Stimulated activated CD4-positive, alpha-beta T cell treated with anti-CD3 and anti-CD28 coated beads, TNF-alpha, amount 100 ng/mL, for 24 hours (primary cell): ENCODE measurements at places on chromosomes 3 and 15.
A peak's percentile ranks its signal among the peaks of the same experiment; 100 is the strongest.

GRCh38 chr3:193835414-193835813, 242.4 kb downstream of the OPA1 start:
- DNase-seq, result no peak

DNA sequence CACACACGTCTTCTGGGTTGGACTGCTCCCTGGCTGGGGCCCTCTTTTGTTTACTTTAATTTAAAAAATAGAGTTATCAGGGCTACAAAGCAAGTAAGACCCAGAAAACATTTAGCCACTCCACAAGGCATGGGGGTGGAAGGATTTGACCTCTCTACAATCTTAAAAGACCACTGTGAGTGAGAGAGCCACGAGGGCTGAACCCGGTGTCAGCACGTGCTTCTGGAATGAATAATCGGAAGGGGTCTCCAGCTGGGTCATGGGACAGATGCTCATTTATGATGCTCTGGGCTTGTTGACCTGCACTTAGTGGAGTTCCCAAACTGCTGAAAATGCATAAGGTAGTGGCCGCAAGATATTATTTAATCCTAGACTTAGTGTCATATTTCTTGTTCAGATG, 52.4 kb downstream of the EIF4E3 start:
- DNase-seq, result no peak

GRCh38 chr3:46557814-46558183, 8.3 kb downstream of the LRRC2 start:
- DNase-seq, result no peak

- no peak for DNase-seq
Observed at GRCh38 chr3:95899494-95899893, 914.9 kb upstream of the EPHA6 start.

DNA sequence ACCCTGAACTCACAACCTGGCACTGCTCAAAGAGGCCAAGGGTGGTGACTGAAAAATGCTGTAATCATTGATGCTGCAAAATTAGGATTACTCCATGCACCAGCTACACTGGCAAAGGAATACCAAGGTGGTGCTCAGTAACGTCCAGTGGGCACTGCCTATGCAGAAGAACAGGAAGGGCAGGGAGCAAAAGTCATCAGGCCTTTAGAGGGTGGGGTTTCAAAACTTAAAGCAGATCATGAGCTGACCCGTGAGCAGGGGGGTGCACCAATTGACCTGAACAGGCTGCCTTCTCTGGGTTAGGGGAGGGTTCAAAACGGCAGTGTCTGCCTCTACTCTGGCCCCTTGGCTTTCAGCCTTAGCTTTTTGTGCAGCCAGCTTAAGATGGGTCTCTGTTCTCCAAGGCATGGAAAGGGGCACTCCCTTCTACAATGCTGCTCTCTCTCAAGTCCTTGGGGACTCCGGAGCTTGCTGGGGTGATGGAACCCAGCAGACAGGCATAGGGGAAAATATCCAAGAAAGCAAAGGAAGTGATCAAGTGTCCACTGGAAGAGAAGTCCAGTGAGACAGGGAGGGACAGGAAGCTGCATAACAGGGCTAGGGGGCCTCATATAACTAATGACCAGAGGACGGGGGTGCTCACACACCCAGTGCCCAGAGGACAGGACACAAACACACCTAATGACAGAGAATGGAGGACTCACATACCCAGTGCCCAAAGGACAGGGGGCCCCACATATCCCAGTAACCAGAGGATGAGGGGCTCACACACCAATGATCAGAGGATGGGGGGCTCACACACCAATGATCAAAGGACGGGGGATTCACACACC, 11.4 kb downstream of the RAB6B start:
- DNase-seq, result no peak

GRCh38 chr15:65414841-65415621, 7.7 kb downstream of the IGDCC4 start:
- DNase-seq, result no peak

DNA sequence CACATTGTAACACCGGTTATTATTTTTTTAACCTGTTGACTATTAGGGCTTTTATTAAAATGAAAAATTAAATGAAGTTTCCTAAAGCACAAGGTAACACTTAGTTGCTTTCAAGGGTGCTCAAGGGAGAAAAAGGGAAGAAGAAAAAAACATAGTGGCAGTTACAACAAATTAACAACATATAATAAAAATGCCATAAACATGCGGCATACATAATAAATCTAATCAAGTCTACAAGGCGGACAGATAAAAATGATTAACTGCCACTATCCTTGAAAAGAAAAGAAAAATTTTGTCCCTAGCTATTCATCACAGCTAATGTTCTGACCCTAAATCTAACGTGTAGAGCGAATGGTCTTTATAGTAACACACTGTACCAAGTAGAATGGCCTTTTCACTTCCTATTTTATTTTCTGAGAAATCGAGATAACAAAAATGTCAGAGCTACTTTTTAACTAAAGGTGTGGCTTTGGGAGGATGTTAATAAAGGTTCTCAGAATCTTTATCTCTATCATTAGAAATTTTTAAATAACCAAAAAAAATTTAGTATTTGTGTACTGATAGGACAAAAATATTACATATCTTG, 194.9 kb downstream of the FOXP1 start:
- DNase-seq, result no peak

DNA sequence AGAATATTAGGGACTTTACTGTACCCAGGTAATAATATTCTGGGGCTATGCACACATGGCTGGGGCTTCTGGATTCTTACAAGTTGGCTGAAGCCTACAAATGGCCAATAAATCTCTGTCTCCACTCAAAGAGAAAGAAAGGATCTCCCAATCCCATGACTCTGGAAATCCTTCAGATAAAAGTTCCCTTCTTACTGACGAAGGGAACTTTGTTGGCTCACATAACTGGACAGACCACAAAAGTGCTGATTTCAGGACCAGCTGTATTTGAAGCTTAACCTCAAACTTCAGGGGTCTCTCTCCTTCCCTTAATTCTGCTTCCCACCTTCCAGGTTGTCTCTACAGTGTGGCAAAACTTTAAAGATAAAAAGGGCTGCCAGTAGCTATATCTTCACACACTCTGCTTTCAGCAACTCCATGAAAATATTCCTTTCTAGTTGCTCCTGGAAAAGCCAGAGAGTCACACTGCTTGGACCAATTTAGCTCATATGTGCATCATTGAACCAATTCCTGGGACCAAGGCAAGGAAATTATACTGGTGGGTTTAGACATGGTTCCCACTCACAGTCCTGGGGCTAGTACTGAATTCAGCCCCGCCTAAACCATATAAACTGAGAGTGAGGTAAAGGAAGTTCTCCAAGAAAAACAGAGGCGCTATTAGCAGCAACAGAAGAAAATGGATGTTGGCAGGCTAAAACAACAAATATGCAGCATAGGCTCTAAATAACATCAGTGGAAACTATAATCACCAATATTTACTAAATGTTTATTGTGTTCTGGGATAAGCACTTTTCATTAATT, 290.0 kb upstream of the GADL1 start:
- DNase-seq, result no peak

DNA sequence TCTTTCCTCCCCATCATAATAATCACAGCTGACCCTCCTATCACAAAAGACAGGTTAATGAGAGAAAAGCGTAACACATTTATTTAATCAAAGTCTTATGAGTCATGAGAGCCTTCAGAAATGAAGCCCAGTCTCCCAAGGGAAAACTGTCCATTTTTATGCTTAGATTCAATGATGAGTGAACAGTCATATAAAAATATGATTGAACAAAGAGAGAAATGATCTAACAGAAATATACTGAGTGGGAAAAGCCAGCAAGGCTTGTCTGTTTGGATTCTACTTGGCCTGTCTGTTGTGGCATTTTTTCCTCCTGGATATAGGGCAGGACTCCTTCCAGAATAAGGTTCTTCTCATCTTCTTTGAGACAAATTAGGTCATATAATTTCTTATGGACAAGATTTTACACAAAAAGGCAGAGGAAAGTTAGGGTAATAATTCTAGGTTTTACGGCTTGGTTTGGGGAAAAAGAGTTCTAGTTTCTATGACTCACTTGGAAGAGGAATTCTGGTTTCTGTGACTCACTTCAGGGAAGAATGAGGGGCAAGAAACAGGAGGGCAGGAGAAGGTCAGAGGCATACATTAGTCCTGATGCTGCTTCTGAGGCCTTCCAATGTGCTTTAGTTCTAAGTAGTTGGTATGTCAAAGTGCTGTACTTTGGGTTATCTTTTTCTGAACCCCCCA, 534.2 kb downstream of the ZIC1 start:
- no peak for DNase-seq

DNA sequence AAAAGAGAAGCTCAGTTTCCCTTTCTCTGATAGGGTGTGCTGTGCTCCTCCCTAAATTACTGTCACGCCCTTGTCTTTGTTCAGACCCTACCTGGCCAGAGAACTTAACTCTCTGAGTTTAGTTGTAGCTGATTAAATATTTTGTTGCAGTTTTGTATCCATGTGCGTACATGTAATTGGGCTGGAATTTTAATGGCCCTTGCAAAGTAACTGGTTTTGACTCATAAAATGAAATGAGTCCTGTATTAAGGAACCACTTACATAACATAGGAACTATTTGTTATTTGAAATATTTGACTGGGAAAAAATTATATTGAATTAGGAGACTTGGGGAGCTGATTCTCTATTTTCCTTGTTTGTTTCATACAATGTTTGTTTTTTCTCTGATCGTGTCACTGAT, 80.2 kb downstream of the LRRK1 start:
- DNase-seq, result no peak

DNA sequence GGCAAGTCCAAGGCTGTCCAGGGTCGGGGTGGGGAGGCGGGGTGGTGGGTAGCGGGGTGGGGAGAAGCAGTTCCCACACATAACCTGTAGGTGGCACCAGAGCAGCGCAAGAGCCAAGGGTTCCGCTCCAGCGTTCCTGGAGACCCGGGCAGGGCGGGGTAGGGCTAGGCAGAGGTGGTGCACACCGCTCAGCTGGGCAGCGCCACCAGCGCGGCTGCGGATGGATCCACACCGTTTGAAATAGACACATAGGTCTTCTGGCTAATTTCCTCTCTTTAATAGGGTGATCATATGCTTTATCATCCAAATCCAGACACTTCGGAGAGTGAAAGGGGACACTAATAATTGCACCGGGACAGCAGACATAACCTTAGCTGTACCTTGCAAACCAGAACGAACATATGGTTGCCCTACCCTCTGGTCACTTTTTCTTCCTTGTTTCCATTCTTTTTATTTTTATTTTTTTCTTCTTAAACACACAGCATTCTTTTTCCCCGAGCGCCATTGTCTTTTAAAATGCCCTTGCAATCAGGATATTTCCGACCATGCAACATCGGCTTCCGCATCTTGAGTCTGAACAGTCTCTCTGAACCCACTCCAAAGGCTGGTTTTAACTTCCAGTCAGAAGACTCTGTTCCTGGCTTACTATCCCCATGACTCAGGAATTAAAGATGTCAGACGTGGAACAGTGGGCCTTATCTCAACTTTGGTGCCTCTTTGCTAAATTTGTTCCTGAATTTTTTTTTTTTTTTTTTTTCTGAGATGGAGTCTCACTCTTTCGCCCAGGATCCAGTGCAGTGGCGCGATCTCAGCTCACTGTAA, 12.5 kb upstream of the ZSCAN2 start:
- DNase-seq, result peak; percentile 83

GRCh38 chr15:26037369-26037768, 174.2 kb upstream of the ATP10A start:
- DNase-seq, result no peak

- DNase-seq, result no peak
Observed at GRCh38 chr15:59116141-59116540, 11.2 kb downstream of the CCNB2 start.

GRCh38 chr3:42288385-42288784, 22.4 kb upstream of the CCK start:
- DNase-seq, result no peak

DNA sequence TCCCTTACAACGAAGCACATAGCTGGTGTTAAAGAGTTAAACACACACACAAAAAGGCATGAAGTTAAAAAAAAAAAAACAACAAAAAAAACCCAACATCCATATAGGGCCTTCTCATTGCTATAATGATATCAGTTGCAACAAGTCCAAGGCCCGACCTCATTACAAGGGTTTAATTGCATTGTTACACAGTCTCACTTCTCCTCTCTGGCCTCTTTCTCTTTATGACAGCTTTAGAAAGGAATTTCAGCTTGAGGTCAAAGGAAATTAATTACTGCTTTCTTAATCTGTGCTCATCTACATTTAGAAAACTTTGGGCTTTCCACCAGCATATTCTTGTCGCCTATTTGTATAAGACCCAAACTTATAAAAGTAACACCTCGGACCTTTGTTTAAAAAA, 342.1 kb downstream of the NR2F2 start:
- DNase-seq, result no peak

DNA sequence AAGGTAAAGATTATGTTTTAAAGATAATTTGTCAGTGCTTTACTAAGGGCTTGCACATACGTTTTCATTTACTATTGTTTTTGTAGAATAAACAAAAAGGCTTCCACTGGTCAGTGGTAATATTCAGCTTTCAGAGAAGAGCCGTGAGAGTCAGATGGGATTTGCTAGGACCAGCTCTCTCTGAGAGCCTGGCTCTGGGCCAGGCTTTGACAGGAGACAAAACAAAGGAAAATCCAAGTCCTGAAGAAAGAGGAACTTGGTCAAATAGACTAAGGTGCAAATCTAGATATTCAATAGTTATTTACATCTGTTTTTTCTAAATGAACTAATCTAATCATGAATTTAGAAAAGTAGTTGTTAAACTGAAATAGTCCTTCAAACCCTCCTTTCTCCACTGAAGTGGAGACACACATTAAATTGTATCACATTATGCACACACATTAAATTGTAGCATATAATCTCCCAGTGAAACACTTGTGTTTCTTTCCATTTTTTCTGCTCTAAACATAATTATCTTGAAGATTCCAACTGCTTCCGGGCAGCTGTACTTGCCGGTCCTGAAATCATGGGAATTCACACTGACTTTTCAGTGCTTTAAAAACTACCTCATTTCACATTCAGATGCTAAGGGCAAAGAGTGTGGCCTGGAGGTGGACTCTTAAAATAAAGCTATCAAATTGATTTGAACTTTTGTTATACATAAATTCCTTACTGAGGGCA, 55.1 kb upstream of the FILIP1L start:
- DNase-seq, result no peak

GRCh38 chr15:36469311-36469966, 110.0 kb upstream of the CDIN1 start:
- no peak for DNase-seq

DNA sequence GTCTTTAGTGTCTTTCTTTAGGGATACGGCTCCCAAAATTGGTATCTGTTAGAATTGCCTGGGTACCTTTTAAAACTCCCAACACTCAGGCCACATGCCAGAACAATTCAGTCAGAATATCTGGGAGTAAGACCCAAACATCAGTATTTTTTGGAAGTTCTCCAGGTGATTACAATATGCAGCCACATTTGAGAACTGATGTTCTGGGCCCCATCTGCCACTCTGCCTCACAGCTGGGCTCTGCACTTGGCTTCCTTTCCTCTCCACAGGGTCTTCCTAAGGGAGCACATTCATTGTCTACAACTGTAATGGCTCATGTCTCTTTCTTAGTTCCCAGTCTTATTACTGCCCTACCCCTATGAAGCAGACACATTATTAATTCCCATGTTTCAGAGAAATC, 394.5 kb downstream of the MFSD1 start:
- no peak for DNase-seq

GRCh38 chr15:81942157-81942556, 103.7 kb downstream of the MEX3B start:
- DNase-seq, result no peak

GRCh38 chr15:101610611-101611000, 41.6 kb downstream of the TM2D3 start:
- DNase-seq, result no peak

- no peak for DNase-seq
Observed at GRCh38 chr15:68427366-68427765, 4.6 kb downstream of the ITGA11 start.
